ENCODE measurements at places on chromosomes 5 and 9. TPM values are rescaled to one million over a fixed set of nuclear protein-coding genes. Genes with fewer than 3 reads are reported as not detected.

ORM2 gene
- not detected for total RNA-seq

WDR38 gene
- total RNA-seq = not detected

ENTREP1 gene
- under 0.01 TPM for total RNA-seq

ADAMTS12 gene
- total RNA-seq = 12.1 TPM

FOXB2 gene
- total RNA-seq = not detected

GKAP1 gene
- 0.66 TPM for total RNA-seq

FCN2 gene
- total RNA-seq = not detected

ABITRAM gene
- 6.5 TPM for total RNA-seq

C9orf50 gene
- total RNA-seq = 0.44 TPM

MORN5 gene
- total RNA-seq = not detected

CNTNAP3B gene
- total RNA-seq = 1.2 TPM

FAM81B gene
- total RNA-seq = not detected

RNF183 gene
- not detected for total RNA-seq

CARTPT gene
- total RNA-seq = not detected

SLC9A3 gene
- total RNA-seq = 1.3 TPM

PRRC2B gene
- 79.9 TPM for total RNA-seq

ALDH1A1 gene
- total RNA-seq = 10.8 TPM

PRUNE2 gene
- 10.6 TPM for total RNA-seq

CCDC112 gene
- total RNA-seq = 12.1 TPM

SNX24 gene
- total RNA-seq = 30.4 TPM

MOB3B gene
- total RNA-seq = 0.15 TPM

LECT2 gene
- not detected for total RNA-seq
